ENCODE measurements at places on chromosomes 1 and 21.

GRCh38 chr1:66339944-66340343, 194.0 kb upstream of the SGIP1 start:
- no peak for DNase-seq

- no peak for DNase-seq
Observed at GRCh38 chr1:213070406-213070805, 19.4 kb downstream of the RPS6KC1 start.

DNA sequence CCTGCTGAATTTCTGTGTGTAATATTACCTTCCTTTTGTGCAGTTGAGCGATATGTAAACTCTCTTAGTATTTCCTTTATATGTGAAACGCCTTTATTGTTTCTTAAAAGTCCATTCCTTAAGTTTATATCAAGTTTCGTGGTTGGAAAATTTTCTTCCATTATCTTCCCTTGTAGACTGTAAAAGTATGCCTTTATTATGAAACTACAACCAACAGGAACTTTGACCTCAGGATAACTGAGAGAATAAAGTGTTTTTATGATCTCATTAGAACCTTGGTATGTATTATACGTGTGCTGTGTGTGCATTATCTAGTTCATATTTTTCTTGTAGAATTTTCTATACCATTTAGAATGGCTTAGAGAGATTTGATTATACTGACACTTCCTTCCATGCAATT, 3.1 kb upstream of the CDC14A start:
- no peak for DNase-seq

DNA sequence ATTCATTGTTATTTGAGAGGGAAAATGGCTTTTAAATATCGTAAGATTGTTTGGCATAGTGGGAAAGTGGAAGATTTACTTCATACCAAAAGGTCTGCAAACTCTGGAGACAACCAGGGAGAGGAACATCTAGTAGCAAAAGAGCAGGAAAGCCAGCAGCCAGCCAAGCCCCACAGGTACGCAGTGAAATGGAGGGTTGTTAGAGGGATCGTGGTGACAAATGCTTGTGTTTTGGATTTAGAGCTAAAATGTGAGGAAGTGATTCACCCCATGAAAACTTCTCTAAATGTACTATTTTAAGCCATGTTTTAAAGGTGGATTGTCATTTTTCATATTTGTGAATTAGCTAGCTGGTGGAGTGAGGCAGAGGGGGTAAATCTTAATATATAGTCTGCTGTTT, 69.3 kb downstream of the RPS6KC1 start:
- no peak for DNase-seq

- no peak for DNase-seq
Observed at GRCh38 chr21:40569357-40569756, 277.6 kb downstream of the DSCAM start.

DNA sequence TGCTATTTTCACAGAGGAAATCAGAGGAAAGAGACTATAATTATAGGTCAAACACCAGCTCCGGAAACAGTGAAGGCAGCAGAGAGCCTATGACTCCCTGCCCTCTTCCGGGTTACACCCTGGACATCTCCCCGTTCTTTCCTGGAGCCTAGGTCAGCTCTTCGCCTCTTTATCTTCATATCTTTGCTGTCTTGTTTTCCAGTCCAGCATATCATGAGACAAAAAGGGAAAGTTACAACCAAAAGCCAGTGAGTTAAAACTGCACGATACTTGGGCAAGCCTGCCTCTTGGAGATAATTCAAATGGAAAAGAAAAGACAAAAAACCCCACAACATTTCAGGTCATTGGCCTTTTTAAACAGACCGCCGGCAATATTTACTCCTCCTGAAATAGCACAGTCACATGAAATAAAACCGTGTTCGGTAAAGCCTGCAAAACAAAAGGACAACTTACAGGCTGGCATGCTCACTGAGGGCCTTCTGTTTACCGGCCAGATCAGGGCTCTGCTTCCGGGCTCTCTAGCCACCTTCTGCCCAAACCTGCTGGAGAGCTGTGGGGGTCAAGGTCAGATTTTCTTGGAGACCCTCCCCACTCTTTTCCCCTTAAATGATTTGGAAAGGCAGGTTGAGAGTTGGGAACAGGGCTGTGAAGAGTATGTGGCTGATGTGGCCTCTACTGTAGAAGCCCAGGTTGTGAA, 42.8 kb upstream of the PPP2R5A start:
- DNase-seq, result no peak

DNA sequence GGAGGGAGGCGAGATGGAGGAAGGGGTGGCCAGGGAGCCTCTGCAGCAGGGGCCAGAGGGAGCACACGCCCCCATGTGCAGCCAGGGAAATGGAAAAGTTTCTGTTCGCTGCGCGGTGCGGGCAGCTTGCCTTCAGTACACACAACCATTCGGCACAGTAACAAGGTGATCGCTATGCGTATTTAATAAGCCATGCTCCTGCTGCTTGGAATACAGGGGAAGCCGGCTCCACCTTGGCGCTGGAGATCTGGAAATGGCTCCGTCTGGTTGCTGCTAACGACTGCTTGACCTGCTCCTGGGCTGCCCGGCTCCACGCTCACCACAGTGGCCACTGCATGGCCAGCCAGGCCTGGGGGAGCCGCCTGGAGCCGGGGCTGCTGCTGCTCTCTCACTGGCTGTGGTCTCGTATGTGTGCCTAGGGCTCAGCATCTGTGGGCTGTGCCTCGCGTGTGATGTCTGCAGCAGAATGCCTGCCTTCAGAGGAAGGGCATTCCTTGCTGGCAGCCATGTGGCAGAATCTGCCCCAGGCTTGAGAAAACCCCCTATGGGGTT, 86.4 kb upstream of the ACTL8 start:
- DNase-seq, result no peak

GRCh38 chr1:187490266-187490665, 661.5 kb downstream of the PLA2G4A start:
- DNase-seq, result no peak

- DNase-seq, result no peak
Observed at GRCh38 chr1:166952002-166952746, 23.2 kb downstream of the ILDR2 start.

All from stimulated activated CD4-positive, alpha-beta T cell treated with anti-CD3 and anti-CD28 coated beads, Interleukin-1b, Interleukin-23, amount 100 ng/mL, for 1 hour (primary cell).